ENCODE measurements at places on chromosomes 2 and 18.
A peak's percentile ranks its signal among the peaks of the same experiment; 100 is the strongest.

DNA sequence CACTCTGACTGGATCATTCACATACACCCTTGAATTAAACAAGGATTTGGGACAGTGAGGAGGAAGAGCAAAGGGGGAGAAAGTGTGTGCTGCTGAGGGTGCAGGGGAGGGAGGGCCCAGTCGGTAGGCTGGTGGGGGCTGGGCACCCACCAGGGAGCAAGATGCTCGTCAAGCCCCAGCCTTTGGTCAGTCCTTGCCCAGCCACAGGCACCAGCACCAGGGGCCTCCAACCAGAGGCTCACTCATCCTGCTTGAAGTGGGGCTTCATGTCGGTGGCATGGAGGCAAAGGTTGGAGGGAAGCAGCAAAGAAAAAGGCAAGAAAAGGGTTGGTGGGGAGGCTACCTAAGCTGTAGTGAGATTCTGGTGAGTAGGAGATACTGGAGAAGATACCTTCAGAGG lies 21.9 kb downstream of the CDC42EP3 start:
- peaks cover 13% of the 10 kb centered on the region for H3K36me3 ChIP-seq
- H3K27me3 ChIP-seq = no peaks in the 10 kb centered on the region
- peaks cover 58% of the 10 kb centered on the region for H3K4me1 ChIP-seq
- peak overlapping the region; percentile 38 for H3K27ac ChIP-seq
- H3K4me3 ChIP-seq = no peak overlapping the region

DNA sequence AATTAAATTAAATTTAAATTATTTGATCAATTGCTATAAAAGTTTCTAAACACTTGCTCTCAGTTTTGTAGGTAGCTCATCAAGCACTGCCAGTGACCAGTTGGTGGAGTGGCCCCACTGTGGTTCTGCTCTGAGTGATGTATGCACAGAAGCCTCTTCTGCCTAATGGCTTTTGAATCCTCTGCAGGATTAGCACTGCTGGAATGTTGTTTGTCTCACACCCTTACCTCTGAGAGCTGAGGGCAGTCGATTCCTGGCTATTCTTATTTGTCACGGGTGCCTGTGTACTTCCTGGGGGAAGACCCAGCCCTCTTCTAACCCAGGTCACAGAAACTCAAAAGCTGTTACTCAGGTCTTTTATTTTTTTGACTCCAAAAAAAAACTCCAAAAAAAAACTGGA lies 9.5 kb downstream of the CAPN14 start:
- DNase-seq = no peak
- H3K27me3 ChIP-seq = no peaks in the 10 kb centered on the region
- H3K4me3 ChIP-seq = no peak overlapping the region
- H3K27ac ChIP-seq = no peak overlapping the region

DNA sequence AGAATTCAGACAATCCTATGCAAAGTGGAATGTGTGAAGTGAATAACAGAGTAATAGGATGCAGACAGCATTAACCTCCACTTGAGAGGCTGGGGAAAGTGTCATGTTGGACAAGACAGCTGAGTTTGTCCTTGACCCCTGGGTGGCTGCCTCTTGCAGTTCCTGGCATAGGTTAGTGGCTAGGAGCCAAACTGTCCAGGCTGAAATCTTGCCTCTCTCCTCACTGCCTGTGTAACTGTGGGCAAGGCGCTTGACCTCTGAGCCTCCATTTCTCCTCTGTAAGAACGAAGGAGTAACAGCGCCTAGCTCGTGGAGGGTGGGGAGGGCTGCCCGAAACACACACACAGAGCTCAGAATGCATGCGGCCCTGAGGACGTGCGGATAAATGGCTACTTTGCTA lies 34.8 kb upstream of the LDLRAD4 start:
- H3K36me3 ChIP-seq = no peaks in the 10 kb centered on the region
- H3K27me3 ChIP-seq = no peaks in the 10 kb centered on the region
- H3K4me1 ChIP-seq = no peaks in the 10 kb centered on the region
- H3K4me3 ChIP-seq = no peak overlapping the region
- DNase-seq = no peak

DNA sequence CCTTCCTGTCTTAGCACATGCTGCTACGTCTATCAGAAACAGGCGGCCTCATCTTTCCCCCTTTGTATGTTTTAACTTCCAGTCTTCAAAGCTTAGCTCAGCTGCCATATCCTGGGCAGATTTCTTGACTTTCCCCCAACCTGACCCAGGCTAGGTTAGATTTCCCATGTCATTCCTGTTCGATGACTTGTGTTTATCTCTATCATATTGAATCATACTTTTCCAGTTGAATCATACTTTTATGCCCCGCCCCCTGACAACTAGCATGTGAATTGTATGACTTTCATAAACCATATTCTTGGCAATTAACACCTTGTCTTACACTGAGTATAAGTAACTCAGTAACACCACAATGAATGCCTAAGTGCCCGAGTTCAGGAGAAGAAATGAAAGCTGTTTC lies 128.3 kb downstream of the CYRIA start:
- no peaks in the 10 kb centered on the region for H3K27me3 ChIP-seq
- no peaks in the 10 kb centered on the region for H3K4me1 ChIP-seq
- H3K27ac ChIP-seq = no peak overlapping the region
- no peak for DNase-seq
- H3K36me3 ChIP-seq = no peaks in the 10 kb centered on the region

DNA sequence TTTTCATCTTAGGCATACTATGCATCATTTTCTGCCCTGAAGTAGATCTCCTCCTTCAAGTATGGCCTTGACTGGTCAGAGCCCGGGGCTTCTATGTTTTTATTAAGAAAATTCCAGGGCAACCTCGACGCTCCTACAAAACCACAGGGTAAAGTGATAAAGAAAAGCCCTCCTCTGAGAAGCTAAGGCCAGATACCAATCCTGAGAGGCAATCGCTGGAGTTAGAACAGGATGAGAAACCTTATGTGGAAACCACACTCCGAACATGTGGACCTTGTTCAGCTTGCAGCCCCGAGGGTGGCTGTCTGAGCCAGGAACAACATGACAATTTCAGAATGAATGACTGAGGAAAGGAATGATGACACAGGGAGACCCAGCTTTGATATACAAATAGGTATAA lies 35.6 kb downstream of the RMC1 start:
- no peaks in the 10 kb centered on the region for H3K4me1 ChIP-seq
- DNase-seq = no peak
- H3K36me3 ChIP-seq = peaks cover 97% of the 10 kb centered on the region
- no peaks in the 10 kb centered on the region for H3K27me3 ChIP-seq

DNA sequence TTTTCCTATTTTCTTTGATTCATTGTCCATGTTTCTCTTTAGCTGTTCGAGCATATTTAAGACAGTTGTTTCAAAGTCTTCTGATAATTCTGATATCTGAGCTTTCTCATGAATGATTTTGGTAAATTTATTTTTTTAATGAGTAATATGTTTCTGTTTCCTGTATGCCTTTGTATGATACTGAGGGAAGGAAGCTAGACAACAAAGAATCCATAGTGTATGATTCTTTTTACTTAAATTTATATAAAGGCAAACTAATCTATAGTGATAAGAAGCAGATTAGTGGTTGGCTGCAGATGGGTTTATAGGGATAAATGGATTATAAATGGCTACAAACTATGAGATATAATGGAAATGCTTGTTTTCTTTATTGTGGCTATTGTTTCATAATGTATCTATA lies 352.7 kb upstream of the CDH2 start:
- H3K4me1 ChIP-seq = no peaks in the 10 kb centered on the region
- DNase-seq = no peak
- no peaks in the 10 kb centered on the region for H3K36me3 ChIP-seq

DNA sequence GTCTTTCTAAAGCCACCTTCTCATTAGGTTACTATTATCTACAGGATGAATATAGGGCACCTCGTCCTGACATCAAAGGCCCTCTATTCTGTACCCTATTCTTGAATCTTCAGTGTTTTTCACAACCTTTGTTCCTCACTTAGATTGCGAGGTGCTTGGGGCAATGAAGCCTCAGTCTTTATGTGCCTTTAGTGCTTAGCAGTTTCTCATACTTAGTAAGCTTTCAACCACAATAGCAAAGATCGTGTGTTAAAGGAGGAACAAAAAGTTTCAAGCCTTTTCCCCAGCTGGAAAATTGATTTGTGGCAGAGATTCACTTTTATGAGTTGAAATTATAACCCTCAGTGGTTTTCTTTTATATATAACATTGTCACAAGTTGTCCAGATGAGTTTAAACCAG lies 226.9 kb downstream of the MYO3B start:
- H3K27ac ChIP-seq = no peak overlapping the region
- no peak for DNase-seq
- no peak overlapping the region for H3K4me3 ChIP-seq
- H3K36me3 ChIP-seq = no peaks in the 10 kb centered on the region
- H3K27me3 ChIP-seq = no peaks in the 10 kb centered on the region
- H3K4me1 ChIP-seq = no peaks in the 10 kb centered on the region

DNA sequence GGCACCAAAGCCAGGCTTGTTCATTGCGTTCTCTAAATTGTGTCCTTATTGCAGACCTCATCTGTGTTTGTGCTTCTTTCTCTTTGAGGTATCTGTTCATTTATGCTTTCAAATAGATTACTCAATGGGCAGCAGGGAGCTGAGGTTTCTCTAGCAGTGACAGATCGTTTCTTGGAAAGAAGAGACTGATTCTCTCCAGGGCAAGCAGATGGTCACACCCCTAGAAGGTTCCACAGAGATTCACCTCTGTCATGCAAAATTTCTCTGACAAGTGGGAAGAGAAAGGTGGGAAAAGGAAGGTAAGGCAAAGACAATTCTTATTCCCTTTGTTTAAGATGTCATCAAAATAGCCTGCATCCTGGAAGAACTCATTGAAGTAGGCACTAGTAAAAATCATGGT lies 14.0 kb downstream of the DLGAP1 start:
- H3K27ac ChIP-seq = no peak overlapping the region
- no peaks in the 10 kb centered on the region for H3K4me1 ChIP-seq
- no peak for DNase-seq
- no peak overlapping the region for H3K4me3 ChIP-seq
- no peaks in the 10 kb centered on the region for H3K27me3 ChIP-seq

DNA sequence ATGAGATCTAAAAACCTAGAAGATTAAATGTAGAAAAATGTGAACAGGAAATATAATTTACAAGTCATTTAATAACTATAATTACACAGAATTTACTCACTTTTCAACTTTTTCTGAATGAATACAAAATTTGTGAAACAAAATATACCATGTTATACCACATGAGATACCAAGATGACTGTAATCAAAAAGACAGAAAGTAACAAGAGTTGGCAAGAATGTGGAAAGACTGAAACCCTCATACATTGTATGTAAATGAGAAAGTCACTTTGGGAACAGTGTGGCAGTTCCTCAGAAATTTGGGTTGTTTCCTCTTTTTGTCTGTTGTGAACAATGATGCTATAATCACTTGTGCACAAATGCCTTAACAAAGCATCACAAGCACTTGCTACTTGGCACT lies 145.4 kb upstream of the ZNF804A start:
- H3K36me3 ChIP-seq = no peaks in the 10 kb centered on the region
- no peak for DNase-seq
- H3K27ac ChIP-seq = no peak overlapping the region

GRCh38 chr18:621291-622043 lies 24.7 kb downstream of the CLUL1 start:
- no peaks in the 10 kb centered on the region for H3K4me1 ChIP-seq
- peaks cover 13% of the 10 kb centered on the region for H3K27me3 ChIP-seq
- no peak for DNase-seq

GRCh38 chr2:8300216-8300615 lies 381.6 kb upstream of the ID2 start:
- no peaks in the 10 kb centered on the region for H3K27me3 ChIP-seq
- DNase-seq = no peak
- H3K27ac ChIP-seq = no peak overlapping the region
- peaks cover 23% of the 10 kb centered on the region for H3K4me1 ChIP-seq
- no peak overlapping the region for H3K4me3 ChIP-seq

DNA sequence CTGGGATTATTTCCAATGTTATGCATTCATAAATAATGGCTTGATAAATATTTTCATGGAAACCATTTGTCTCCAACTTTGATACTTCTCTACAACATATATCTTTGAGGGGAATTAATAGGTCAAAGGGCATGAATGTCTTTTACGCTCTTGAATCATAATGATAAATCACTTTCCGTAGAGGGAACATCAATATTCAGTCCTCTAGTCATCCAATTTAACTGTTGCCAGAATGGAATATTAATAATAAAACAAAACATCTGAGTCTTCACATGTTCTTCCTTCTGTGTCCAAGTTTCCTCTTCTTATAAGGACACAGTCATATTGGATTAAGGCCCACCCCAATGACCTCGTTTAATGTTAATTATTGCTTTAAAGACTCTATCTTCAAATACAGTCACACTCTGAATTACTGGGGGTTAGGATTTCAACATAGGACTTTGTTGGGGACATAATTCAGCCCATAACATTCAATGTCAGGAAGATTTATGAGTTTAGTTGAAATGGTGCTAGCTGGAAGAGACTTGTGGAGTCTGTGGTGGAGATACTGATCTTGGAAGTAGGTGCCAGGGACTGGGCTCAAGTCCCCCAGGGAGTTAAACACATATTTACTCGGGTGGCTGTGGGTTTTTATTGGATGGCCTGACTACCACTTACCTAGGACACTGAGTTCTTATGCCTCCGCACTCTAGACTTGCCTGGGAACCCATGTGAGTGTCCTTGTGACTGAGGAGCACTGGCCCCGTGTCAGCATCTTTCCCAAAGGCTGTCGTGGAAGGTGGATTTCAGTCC lies 85.0 kb upstream of the SEC11C start:
- peaks cover 82% of the 10 kb centered on the region for H3K4me1 ChIP-seq
- DNase-seq = peak; percentile 95
- no peaks in the 10 kb centered on the region for H3K27me3 ChIP-seq
- H3K27ac ChIP-seq = peak overlapping the region; percentile 80
- H3K36me3 ChIP-seq = no peaks in the 10 kb centered on the region

DNA sequence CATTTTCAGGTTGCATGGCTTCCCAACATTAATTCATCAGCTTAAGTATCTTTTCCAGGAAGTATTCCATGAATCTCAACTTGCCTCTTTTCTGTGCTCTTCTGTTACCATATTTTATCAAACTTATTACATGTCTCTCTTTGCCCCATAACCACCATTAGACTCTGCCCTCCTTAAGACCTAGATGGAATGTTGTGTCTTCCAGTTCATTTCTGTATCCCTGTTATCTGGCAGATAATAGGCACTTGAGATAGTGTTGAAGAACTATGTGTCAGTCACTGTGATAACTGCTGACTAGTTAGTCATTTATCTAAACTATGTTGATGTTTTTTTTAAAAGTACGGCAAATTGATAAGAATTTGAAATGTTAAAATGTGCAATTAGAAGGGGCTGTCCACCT lies 41.8 kb downstream of the GLS start:
- H3K27ac ChIP-seq = no peak overlapping the region
- no peak overlapping the region for H3K4me3 ChIP-seq
- peaks cover 34% of the 10 kb centered on the region for H3K36me3 ChIP-seq
- H3K27me3 ChIP-seq = no peaks in the 10 kb centered on the region
- no peaks in the 10 kb centered on the region for H3K4me1 ChIP-seq

- peak; percentile 58 for DNase-seq
- no peak overlapping the region for H3K4me3 ChIP-seq
- H3K27ac ChIP-seq = no peak overlapping the region
- H3K4me1 ChIP-seq = peaks cover 47% of the 10 kb centered on the region
- no peaks in the 10 kb centered on the region for H3K27me3 ChIP-seq
Observed at GRCh38 chr2:71711133-71711855, 257.9 kb downstream of the DYSF start.

GRCh38 chr2:219111375-219112061 lies 49.1 kb downstream of the NHEJ1 start:
- no peak overlapping the region for H3K4me3 ChIP-seq
- no peak overlapping the region for H3K27ac ChIP-seq
- no peaks in the 10 kb centered on the region for H3K27me3 ChIP-seq
- H3K4me1 ChIP-seq = no peaks in the 10 kb centered on the region

Measured in tibial artery (tissue), 4 donors.